ENCODE measurements at places on chromosomes 4 and X. TPM values are rescaled to one million over a fixed set of nuclear protein-coding genes. Genes with fewer than 3 reads are reported as not detected.

CACNA1F gene
- 1.4 TPM for total RNA-seq

CSAG2 gene
- total RNA-seq: not detected

CCDC149 gene
- 23.8 TPM for total RNA-seq

ARHGAP36 gene
- not detected for total RNA-seq

PPP2R2C gene
- not detected for total RNA-seq

TCEANC gene
- total RNA-seq: 8.4 TPM

WWC2 gene
- total RNA-seq: 109 TPM

MGARP gene
- total RNA-seq: not detected

DNA sequence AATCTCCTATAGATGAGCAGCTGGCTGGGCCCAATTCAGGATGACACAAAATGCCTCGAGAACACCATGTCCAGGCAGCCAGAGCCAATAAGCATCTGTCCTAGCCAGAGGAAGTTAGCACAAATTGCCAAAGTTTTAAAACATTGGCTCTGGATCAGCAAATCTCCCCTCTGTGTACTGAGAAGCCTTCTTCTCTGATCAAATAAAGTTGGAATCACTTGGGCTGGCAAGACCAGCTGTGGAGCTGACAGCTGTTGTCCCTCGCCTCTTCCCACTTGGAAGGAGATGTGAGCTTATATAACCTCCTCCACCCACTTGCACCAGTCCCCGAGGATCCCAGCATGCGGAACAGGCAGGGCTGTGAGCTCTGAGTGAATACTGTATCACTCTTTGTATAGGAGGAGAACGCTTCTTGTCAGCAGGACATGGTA is 183.9 kb downstream of the OPHN1 start:
- no peak for DNase-seq

DNA sequence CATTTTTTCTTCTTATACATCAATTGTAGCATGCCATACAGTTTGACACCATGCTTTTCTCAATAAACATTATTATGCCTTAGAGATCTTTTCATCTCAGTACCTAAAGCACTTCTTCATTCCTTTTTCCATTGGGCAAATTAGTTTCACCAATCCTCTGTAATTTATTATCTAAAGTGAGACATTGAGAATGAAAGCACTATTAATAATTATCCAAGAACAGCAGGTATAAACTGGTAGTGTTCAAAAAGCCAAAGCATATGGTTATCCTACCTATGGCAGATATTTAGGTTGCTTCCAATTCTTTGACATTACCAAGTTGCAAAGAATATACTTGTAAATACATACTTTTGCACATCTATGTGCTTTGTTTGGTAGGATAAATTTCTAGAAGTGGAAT is 15.6 kb downstream of the LAMTOR3 start:
- DNase-seq: no peak

- no peak for DNase-seq
Measured at GRCh38 chrX:22542641-22543040, 269.9 kb downstream of the CBLL2 start.

DNA sequence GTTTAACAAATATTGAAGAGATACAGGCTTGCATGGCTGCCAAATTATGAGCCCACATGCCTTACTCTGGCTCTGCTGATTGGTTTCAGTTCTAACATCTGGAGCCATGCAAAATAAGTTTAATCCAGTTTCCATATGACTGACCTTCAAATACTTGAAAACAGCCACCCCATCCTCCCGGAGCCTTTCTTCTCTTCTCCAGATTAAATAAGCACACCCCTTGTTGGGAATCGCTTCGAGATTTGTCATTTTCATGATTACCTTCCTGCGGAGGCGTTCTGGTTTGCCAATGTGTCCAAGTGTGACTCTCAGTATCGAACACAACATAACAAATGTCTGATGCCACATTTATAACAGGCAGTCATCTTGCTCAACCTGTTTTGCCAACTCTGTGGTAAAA is 101.6 kb upstream of the JADE1 start:
- no peak for DNase-seq

DNA sequence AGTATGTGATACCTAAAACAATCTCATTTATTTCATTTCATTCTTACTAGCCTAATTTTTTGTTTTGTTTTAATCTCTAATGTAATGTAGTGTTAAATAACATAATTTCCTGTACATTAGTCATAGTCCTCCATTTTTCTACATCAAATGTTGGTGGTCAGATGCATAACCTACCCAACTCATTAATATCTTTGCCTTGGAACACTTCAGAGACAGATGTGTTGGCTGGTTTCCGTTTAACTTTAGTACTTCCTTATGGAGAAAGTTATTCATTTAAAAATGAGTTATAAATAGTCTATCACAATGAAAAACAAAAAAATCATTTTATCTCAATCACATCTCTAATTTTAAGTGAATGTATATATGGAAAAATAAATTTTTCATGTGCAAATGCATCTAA is 190.2 kb downstream of the ANTXR2 start:
- no peak for DNase-seq

GRCh38 chr4:159205466-159205865 is 102.6 kb downstream of the RAPGEF2 start:
- no peak for DNase-seq

GRCh38 chrX:135973025-135973547 is 702 bp downstream of the MMGT1 start:
- no peak for DNase-seq

DNA sequence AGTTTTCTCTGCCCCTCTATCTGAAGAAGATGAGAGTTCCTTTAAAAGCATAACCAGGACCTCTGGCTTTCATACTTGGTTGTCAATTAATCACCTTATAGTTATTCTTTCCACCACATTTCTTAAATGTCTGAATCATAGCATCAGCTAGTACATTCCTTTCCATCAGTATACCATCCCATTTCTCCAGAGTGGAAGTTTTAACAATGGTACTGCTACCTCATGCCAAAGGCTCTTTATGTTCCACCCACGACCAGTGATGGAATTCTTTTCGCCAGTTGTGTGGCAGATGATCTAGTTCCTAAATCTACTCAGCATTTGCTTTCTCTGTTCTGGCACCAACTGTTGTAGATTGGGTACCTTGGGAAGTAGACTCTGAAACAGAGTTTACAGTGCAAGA is 379.8 kb downstream of the ZNF674 start:
- no peak for DNase-seq

- no peak for DNase-seq
Measured at GRCh38 chr4:67603310-67604028, 44.9 kb downstream of the STAP1 start.

GRCh38 chr4:75698162-75698962 is 25.2 kb upstream of the G3BP2 start:
- DNase-seq: no peak

DNA sequence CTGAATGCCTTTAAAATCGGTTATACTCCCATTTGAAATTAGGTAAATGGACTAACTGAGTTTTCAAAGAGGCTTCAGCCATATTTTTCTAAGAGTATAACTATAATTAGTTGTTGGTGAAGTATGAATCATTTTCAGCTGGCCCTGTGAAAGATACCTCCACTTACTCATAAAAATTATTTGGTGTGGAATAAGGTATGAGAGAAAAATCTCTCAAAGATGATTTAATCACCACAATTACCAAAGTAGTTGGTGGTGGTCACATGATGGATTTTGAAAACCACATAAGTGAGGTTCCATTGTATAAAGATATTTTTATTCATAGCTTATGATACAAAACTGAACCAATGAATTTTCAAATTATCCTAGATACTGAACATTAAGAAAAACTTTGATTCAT is 9.0 kb upstream of the KLHL2 start:
- no peak for DNase-seq

DNA sequence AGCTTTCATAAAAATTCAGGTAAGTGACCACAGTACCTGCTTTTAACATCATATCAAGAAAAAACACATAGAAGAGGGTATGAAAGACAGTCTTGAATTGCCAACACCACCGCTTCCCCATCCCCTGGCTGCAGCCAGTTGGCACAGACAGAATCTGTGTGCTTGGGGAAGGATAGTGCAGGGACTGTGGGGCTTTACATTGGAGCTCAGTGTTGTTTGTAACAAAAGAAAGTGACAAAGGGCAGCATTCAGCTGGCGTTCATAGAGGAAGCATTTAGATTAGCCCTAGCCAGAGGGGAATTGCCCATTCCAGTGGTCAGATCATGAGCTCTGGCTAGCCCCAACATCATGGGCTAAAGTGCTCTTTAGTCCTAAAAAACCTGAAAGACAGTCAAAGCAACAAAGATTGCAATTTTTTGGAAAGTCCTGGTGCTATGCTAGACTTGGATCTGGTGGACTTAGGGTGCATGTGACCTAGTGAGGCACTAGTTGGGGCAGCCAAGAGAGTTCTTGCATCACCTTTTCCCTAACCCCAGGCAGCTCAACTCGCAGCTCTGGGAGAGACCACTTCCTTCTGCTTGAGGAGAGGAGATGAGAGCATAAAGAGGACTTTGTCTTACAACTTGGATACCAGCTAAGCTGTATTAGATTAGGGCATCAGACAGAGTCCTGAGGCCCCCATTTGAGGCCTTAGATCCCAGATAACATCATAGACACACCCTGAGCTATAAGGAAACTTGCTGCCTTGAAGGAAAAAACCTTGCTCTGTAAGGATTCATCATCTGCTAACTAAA is 1602.4 kb upstream of the ADGRL3 start:
- no peak for DNase-seq

GRCh38 chr4:26947318-26947717 is 86.7 kb downstream of the STIM2 start:
- DNase-seq: no peak

DNA sequence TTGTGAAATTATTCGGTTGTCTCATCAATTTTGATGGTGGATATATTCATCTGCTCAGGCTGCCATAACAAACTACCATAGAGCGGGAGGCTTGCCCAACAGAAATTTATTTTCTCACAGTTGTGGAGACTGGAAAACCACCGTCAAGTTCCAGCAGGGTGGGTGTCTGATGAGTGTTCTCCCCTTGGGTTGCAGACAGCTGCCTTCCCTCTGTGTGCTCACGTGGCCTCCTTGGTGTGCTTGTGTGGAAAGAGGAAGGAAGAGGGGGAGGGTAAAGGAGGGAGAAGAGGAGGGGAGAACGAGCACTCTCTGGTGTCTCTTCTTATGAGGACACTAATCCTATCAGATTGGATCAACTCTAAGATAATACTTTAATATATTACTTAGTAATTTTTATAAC is 123.8 kb upstream of the TEX13D start:
- no peak for DNase-seq

DNA sequence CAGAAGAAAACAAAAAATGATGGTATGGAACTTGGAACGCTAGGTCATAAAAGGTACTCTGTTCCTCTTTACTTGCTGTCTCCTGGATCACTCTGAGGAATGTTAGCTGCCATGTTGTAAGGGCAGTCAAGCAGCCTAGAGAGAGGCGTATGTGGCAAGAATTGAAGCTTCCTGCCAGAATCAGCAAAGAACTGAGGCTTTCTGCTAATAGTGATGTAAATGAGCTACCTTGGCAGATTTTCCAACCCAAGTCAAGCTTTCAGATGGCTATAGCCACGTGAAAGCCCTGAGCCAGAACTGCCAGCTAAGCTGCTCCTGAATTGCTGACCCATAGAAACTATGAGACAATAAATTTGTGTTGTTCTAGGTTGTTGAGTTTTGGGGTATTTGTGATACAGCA is 38.7 kb downstream of the AASDH start:
- DNase-seq: no peak

GRCh38 chrX:139828033-139828432 is 104.8 kb downstream of the ATP11C start:
- no peak for DNase-seq

- DNase-seq: no peak
Measured at GRCh38 chr4:86876894-86877685, 15.1 kb downstream of the C4orf36 start.

Measured in lower lobe of right lung (tissue), 2 donors.